NCI-H1417 treated with DMSO at 0.1 percent for 48 hours (cell line): ENCODE measurements at places on chromosomes 4 and X.
A peak's percentile ranks its signal among the peaks of the same experiment; 100 is the strongest.

GRCh38 chr4:89619206-89619962, 217.6 kb downstream of the SNCA start:
- no peak for DNase-seq

DNA sequence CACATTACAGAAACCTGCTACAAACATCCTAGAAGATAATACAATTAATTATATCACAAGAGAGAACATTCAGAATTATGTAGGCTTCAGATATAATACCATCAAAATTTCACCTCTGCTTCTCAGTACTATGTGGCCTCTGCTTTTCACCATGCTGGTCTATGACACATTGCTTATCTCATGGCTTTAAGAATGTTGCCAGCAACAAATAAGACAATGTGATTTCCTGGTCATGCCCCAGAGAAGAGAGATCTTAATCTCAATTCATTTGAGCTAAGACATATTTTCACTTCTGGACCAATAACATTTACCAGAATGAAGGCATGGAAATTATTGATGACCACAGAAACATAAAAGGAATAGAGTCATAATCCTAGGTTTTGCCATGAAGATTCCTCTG, 1233.4 kb upstream of the ADGRL3 start:
- no peak for DNase-seq

GRCh38 chr4:186029571-186030398, 39.2 kb upstream of the TLR3 start:
- DNase-seq = peak; percentile 15

- no peak for DNase-seq
Observed at GRCh38 chrX:109374262-109374960, 107.5 kb downstream of the GUCY2F start.

GRCh38 chr4:99504804-99505502, 5.9 kb upstream of the C4orf17 start:
- no peak for DNase-seq

GRCh38 chrX:12779534-12779933, 11.7 kb upstream of the PRPS2 start:
- DNase-seq = no peak

DNA sequence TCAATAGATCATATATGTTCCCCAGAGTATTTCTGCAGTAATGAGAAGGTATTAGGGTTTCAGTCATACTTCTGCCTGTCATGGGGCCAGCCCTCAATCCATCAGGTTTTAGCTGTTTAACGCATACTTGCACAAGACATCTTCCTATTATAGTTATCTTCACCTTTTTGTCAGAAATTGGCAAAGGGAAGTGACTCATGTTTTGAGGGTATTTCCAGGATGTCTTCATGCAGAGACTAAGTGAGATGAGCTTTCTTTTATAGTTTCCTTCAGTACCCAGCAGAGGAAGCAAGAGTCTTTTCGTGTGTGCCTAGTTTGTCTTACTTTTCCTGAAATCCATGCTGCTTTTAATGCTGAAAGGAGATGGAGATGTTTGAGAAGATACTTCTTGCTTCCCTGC, 9.5 kb downstream of the CSTF2 start:
- no peak for DNase-seq

DNA sequence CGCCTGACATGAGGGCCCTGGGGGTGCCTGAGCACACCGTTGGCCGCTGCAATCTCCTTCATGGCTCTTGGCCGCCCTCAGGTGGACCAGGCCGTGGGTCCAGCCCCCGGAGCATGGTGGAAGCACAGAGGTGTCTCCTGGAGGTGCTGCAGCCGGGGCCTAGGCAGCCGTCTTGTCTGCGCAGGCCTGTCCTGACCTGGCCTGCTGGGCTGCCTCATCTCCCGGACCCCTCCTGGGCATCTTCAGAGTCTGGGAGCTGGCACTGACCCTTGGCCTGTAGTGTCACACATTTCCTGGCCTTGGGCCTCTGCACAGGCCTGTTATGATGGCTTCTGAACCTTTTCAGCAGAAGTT, 20.9 kb downstream of the UVSSA start:
- DNase-seq = no peak

GRCh38 chrX:23304881-23305280, 29.8 kb upstream of the PTCHD1 start:
- DNase-seq = no peak

GRCh38 chr4:80279751-80280150, 13.3 kb downstream of the FGF5 start:
- DNase-seq = no peak

GRCh38 chrX:137926090-137926489, 360.2 kb downstream of the ZIC3 start:
- no peak for DNase-seq

DNA sequence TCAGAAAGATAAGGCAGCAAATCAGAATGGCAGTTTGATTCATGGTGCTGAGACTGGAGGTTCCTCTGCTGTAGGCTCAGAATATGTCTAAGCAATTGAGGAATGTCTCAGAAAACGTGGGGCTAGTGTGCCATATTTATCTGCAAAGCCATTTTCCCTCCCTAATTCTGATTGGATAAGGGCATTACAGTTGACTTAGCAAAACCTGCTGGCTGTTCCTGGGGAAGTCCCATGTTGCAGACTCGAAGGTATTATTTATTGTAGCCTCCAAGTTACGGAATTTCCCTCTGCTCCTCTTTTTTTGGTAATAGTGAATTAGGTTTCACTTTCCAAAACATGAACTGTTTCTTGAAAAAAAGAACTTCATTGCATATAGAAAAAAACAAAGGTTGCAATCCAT, at the start of gene CXCL10:
Gene CXCL10, minus strand, starts transcription at position 109 of the 400 bp plus-strand sequence. Its CDS starts 66 bp downstream, at position 43.
- DNase-seq = no peak

GRCh38 chr4:88618782-88619485, 26.7 kb downstream of the HERC3 start:
- no peak for DNase-seq

GRCh38 chr4:86974551-86974994, 39.8 kb downstream of the AFF1 start:
- DNase-seq = no peak

DNA sequence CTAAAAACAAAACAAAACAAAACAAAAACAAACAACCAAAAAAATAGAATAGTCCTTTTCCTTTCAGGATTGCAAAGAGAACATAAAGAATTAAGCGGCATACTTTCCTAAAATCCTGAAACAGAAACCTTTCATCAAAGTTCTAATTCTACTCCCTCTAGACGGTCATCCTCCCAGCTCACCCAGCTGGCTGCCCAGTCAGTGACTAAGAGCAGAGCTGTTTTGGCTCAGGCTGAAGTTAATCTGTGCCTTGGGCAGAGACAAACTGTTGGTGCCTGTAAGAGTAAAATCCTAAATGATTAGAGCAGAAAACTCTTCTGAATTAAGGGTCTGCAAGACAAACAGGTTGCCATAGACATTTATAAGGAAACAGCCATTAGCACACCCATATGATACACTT, 17.6 kb upstream of the WAS start:
- no peak for DNase-seq

GRCh38 chrX:35166023-35166422, 223.4 kb downstream of the FAM47B start:
- no peak for DNase-seq

DNA sequence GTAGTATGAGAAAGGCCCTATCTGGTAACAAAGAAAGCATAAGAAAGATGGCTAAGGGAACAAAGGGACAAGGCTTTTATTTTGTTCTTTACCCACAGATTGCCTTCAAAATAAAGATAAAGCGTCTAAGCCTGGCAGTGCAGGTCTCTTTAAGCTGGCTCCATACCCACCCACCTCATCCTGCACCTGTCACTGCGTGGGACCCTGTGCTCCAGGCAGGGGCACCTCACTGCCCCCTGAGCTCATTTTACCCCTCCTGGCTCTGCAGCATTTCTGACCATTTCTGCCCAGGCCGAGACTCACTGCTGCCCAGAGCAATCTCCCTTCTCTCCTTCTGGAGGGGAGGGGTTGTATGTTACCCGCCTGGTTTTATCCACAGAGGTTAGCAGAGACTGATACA, 1.7 kb upstream of the CYP4V2 start:
- DNase-seq = no peak

GRCh38 chrX:150100261-150100660, 162.0 kb upstream of the EOLA2 start:
- DNase-seq = no peak

DNA sequence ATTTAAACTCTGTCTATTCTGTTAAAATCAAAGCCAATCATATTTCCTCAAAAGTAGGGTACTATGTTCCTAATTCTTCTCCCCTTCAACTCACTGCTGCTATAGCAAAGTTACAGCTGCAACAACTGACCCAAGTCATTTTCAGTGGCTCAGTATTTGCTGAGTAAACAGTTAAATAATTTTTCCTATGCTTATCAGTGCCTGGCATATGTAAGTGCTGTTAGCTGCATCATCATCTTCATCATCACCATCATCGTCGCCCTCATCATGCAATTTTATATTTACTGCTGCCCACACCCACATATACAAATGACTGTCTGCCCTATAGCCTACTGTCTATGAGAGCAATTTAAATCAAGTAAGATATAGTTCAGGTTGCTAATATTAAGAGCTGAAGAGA, 21.9 kb downstream of the COQ2 start:
- no peak for DNase-seq

GRCh38 chr4:94531991-94532789, 80.4 kb downstream of the PDLIM5 start:
- no peak for DNase-seq

DNA sequence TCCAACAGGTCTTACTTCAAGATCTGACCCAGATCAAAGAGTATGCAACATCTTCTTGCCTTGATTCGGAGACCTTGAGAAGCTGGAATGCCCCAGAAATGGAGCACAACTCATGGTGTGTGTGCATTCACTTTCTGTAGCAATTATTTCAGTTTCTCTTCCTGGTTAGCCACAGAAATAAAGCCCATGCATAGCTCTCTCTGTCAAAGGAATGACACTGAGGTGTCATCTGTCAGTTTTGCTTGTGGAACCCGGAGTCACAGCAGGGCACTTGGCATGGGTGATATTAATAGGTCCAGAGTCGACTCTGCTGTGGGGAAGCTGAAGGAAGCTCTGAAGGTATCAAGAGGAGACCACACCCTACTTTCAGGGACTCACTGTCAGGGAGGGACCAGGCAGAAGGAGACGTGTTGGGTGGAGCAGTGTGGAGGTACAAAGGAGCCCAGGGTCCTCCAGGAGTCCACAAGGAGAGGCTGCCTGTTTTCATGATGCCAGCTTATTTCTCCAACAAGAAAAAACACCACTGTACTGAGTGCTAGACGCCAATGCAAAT, 10.7 kb downstream of the CLNK start:
- no peak for DNase-seq

- DNase-seq = no peak
Observed at GRCh38 chrX:151722241-151722846, 6.5 kb downstream of the FATE1 start.

GRCh38 chrX:48451708-48452107, 18.4 kb downstream of the SLC38A5 start:
- no peak for DNase-seq

GRCh38 chr4:15584785-15585184, 70.4 kb downstream of the FBXL5 start:
- no peak for DNase-seq

DNA sequence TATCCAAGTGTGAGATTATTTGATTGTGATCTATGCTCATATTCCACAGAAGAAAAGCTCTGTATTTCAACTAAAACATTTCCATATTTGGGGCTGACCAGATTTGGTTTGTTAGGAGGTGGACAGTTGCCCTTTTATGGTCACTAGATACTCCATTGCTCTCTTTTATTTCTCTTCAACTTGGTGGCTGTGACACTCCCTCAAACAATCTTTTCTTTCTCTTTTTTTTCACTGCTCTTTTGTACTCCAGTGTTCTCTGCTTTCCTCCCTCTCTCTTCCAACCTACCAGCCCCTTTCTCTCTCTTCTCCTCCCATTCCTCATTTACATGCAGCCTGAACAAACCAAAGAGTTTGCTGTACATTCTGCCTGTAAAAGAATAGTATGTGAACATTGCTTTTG, 48.8 kb downstream of the RBPJ start:
- DNase-seq = no peak

- peak; percentile 71 for DNase-seq
Observed at GRCh38 chrX:131746491-131746968, 202.7 kb downstream of the OR13H1 start.

DNA sequence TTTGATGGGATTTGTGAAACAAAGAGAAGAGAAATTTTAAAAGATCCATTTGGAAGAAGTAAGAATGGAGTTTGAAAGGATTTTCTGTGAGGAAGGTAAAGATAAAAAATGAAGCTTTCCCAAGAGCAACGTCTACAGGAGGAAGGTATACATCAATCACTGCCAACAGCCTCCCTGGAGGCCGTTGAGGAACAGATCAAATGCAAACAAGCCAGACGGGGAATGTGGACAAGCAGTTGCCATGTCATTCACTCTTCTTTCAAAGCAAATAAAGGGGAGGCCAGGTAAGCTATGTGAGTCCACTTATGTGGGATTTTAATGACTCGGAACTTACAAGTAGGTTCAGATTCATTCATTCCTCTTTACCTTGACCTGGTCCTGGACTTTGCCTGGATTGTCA, 1020.5 kb upstream of the AGA start:
- DNase-seq = no peak

DNA sequence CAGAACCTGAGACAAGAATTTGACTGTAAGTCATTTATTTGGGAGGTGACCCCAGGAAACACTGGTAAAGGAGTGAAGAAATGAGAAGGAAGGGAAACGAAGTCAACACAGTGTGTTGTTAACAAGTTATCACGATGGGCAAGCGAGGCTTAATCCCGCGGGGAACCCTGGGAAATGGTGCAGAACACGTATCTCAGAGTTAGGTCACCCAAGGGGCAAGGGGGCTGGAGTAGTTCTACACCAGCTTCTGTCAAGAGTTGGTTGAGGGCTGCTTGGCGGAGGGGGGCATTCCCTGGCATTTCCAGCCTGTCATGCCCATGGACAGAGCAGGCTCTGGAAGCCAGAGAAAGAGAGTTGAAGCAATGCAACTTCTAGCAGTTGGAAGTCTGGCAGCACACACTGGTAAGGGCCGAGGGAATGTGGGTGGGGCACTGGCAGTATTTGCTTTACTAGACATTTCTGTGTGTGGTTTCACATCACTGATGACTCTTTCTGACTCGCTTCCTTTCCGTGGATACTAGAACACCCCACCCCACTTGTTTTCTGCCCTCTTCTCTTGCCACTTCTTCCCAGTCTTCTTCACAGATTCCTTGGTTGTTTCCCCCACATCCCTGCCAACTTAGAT, 52.2 kb upstream of the ADGRG2 start:
- no peak for DNase-seq

DNA sequence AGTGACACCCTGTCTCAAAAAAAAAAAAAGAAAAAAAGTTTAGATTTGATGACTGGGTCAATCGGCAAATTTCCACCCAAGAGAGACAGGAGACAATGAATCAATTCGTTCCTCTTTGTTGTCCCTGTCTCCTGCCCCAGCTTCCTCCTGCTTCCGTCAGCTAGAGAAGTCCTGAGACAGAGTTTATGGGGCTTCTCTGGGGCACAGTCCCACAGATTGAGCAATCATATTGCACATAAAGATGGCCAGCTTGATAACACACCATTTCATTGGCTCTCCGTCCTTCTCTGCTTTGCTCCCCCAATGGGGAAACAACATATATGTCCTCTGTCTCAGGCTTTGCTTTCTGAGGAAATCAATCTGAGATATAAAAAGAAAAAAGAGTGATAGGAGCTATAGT, 78.4 kb upstream of the FUNDC1 start:
- no peak for DNase-seq

GRCh38 chrX:17798921-17799320, 61.6 kb downstream of the SCML1 start:
- no peak for DNase-seq

- no peak for DNase-seq
Observed at GRCh38 chr4:99234331-99235010, 15.4 kb upstream of the ADH6 start.

GRCh38 chr4:184857441-184858121, 31.8 kb upstream of the ACSL1 start:
- no peak for DNase-seq
